Stimulated activated CD8-positive, alpha-beta memory T cell treated with anti-CD3 and anti-CD28 coated beads, Interleukin-15, amount 100 ng/mL, for 24 hours (primary cell): ENCODE measurements at places on chromosomes 2 and 18.

DNA sequence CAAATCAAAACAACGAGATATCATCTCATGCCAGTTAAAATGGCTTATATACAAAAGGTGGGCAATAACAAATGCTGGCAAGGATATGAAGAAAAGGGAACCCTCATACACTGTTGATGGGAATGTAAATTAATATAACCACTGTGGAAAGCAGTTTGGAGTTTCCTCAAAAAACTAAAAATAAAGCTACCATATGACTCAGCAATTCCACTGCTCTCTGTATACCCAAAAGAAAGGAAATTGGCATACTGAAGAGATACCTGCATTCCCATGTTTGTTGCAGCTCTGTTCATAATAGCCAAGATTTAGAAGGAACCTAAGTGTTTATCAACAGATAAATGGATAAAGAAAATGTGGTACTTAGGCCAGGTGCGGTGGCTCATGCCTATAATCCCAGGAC, 124.8 kb downstream of the MSTN start:
- DNase-seq: no peak

- no peak for DNase-seq
Measured at GRCh38 chr18:62425465-62426190, 97.2 kb upstream of the ZCCHC2 start.

DNA sequence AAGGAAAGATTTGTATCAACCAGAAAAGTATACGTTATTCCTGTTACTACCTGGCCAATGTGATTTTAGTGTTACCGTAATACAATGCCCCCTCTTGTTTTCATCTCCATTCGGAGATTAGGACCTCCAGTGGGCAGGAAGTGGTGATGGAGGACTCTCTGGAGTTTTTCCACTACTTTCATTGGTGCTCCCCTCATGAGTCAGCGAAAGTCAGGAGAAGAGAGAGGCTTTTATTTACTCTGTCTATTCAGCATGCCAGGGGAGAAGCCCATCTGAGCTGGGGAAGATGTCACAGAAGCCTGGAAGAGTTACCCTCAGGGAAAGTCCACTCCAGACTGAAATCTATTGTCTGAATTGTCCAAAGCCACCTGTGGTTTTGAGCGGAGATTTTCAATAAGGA, 88.2 kb upstream of the THUMPD2 start:
- no peak for DNase-seq

GRCh38 chr2:72205504-72205881, 57.8 kb upstream of the CYP26B1 start:
- no peak for DNase-seq

DNA sequence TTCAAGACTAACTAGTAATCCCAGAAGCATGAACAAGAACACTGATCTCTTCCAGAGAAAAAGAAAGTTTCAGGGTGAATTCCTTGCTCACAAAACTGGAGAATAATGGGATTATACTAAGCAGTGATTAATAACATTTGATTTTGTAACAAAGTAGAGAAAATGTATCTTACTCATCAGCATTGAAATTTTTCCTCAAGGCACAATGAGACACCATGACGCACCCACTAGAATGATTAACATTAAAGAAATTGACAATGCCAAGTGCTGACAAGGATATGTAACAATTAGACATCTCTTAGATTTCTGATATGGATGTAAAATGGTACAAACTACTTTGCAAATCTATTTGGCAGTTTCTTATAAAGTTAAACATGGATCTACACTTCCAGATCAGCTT, 101.1 kb upstream of the EPHA4 start:
- DNase-seq: no peak

DNA sequence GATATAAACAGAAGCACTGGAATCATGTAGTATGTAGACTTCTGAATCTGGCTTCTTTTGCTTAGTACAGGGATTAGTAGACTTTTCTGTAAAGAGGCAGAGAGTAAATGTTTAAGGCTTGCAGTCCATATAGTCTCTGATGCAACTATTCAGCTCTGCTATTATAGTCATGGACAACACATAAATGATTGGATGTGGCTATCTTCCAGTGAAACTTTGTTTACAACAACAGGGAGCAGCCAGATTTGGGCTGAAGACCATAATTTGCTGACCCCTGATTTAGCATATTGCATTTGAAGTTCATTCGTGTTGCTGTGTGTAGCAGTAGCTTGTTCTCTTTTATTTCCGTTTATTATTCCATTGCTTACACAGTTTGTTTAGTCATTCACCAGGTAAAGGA, 55.0 kb downstream of the GPD2 start:
- DNase-seq: no peak

GRCh38 chr2:224025874-224026273, 13.2 kb downstream of the SERPINE2 start:
- DNase-seq: no peak

GRCh38 chr18:11607906-11608305, 1.5 kb upstream of the SLC35G4 start:
- DNase-seq: no peak

DNA sequence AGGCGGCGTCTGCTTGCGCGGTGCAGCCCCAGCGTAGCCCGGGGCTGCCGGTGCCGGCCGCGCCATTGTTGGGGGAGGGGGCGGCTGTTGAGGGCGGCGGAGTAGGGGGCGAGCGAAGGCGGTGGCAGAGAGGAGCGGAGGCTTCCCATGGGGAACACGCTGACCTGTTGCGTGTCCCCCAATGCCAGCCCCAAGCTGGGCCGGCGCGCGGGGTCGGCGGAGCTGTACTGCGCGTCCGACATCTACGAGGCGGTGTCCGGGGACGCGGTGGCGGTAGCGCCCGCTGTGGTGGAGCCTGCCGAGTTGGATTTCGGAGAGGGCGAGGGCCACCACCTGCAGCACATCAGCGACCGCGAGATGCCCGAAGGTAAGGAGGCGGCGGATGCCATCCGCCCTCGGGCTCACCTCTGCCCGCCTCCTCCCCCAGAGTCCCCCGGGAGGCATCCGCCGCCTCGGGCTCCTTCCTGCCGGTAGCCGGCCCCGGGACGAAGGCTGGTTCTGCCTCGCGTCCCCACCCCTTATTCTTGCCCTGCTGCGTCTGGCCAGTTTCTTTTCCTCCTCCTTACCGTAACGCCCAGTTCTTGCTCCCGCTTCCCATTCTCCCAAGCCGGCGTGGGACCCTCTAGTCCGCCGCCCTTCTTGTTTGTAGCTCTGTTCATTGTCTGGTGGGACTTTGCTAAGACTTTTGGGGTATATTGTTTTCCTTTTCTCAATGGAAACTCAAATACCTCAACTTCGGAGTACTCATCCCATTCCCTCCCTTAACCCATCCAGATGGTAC, 500 bp downstream of the CCNYL1 start:
- DNase-seq: peak; percentile 13

DNA sequence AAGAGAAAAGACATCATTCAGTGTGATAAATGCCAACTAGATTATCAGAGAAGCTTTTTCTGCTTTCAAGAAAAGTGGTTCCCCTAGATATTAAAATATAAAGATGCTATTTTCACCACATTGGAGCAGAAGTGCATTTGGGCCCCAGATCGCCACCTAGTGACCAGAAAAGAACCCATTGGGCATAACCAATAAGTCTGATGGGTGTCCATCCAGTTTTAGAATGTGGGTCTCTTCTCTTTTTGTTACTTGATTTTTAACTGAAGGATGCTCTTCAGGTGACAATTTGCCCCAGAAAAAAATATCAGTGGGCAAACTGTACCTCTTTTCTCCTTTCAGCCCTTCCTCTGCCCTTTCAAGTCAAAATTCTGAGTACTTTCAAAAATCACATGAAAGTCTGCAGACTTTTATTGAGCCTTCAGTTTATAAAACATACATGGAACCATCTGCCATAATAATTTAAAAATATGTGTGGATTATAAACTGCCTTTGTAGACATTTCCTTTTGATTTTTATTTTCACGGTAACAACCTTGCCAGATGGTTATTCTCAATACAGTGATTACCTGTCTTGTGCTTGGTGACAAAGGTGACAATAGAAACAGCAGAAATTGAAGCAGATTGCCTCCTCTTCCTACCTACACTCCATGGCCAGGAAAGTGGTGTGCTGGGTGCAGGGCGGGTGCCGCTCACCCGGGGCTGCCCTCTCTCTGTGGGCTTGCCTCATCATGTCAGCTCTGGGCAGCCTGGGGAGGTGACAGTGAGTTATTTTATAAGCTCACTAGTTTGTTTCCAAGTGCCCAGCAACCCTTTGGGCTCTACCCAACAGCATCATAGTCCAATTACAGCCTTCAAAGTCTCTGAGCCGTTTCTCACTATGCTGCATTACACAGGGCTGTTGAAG, 124.5 kb downstream of the DCDC2C start:
- no peak for DNase-seq

DNA sequence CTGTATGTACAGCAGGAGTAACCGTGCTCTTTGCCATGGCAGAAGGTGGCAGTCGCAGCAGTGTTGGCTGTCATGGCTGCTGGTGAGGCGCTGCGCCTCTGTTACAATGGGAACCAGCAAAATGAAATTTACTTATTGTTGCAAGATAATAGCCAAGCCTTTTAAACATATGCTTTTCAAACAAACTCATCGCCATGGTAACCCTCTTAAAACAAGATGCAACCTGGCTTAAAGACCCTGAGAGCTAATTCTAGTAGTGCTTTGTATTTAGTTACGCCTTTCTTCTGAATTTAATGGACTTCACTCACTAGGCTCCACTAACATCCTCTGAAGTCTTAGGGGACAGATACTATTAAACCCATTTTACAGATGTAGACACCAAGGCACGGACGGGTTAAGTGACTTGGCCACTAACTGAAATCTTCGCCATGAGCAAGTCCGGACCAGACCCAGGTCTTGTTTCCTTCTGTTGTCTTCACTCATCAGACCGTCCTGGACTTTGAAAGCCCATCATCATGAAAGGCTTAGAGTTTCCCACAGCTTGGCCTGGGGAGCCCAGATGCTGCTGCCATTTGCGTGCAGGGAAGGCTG, 111.6 kb upstream of the ODC1 start:
- DNase-seq: no peak
